Body of pancreas (tissue), 4 donors: ENCODE measurements at places on chromosomes 3 and 15. TPM values are rescaled to one million over a fixed set of nuclear protein-coding genes. Genes with fewer than 3 reads are reported as not detected.

GRCh38 chr3:126659915-126660886 is 5.3 kb upstream of the TXNRD3 start:
- no peak for DNase-seq

GRCh38 chr15:70906842-70907241 is 14.2 kb downstream of the LRRC49 start:
- DNase-seq: no peak

C3orf70 gene
- 0.99 TPM for total RNA-seq

- DNase-seq: peak; percentile 40
These were observed 244.1 kb downstream of the SLCO3A1 start for GRCh38 chr15:92097474-92098178.

GRCh38 chr3:44280631-44281030 is 38.9 kb downstream of the TOPAZ1 start:
- DNase-seq: no peak
